Stimulated activated CD8-positive, alpha-beta memory T cell treated with anti-CD3 and anti-CD28 coated beads, Interleukin-12 subunit alpha, Interleukin-12 subunit beta, amount 100 ng/mL, for 1 hour (primary cell): ENCODE measurements at places on chromosomes 3 and 15.

DNA sequence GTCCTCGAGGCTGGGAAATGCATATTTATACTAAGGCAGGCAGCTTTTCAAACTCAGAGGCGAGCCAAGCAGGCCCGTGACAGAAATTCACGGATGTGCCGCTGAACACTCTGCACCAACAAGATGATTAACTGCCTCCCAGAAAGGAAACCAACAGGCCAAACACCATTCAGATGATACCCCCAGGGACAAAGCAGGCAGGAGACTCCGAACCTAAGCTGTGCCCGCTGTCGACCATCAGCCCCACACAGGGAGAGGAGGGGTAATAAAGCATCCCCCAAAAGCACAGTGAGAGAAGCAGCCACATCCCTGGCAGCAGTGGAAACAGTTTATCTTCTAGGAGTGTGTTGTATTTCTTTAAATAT lies 31.8 kb downstream of the ADAMTS17 start:
- DNase-seq: no peak

GRCh38 chr3:140085001-140085400 lies 150.0 kb downstream of the CLSTN2 start:
- no peak for DNase-seq

GRCh38 chr3:40317061-40317855 lies 7.8 kb downstream of the EIF1B start:
- DNase-seq: peak; percentile 22

- DNase-seq: no peak
Observed at GRCh38 chr3:129608087-129608935, 1.8 kb upstream of the PLXND1 start.

DNA sequence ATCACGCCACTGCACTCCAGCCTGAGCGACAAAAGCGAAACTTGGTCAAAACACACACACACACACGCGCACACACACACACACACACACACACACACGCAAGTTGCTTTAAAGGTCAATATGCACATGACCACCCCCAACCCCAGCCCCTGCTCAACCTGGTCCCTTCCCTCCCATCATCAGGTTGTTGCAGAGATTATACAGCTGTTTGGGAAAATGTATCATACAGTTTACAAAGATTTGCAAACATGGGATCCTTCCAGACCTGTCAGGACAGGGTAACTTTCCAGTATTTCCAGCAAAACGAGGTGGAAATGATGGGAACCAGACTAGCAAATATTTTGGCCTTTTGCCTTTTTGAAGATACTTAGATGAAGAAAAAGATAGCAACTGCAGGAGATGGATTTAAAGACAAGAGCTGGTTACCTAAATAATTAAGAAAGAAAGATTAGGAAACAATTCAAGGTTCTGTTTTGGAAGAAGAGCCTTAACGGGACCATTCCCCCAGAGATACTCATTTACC lies 80.2 kb downstream of the TNIK start:
- DNase-seq: no peak

DNA sequence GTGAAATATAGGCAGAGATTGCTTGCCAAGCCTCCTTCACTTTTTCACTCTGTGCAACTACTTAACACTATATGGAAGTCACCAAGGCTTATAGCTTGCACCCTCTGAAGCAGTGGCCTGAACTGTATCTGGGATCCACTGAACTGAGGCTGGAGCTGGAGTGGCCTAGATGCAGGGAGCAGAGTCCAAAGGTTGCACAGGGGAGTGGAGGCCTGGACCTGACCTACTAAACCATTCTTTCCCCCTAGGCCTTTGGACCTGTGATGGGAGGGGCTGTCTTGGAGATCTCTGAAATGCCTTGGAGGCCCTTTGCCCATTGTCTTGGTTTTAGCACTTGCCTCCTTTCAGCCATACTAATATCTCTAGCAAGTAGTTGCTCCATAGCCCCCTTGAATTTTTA lies 57.5 kb downstream of the P2RY1 start:
- DNase-seq: no peak

DNA sequence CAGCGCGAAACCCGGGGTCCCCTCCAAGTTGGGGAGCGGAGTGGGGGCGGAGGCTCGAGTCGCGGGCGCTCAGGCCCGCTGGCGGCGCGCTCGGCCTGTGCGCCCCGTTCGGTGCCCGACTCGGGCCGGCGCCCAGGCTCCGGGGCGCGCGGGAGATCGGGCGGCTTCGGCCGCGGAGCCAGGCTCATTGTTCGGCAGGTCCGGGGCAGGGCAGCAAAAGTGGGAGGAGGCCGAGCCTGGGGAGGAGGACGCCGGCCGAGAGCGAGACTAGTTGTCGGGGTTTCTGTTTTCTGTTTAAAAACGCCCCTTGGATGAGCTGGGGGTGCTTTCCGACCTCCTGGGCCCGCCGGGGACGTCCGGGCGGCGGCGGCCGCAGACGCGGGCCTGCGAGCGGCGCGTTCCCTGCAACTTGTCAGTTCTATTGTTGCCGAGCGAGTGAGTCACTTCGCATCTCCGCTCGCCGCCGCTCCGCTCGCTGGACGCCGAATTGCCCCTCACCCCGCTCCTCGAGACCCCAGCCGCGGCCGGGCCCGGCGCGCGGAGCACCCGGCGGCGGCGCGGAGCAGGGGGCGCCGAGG lies 676 bp downstream of the TCF12 start:
- peak; percentile 36 for DNase-seq

GRCh38 chr3:88150371-88150770 lies 612 bp downstream of the C3orf38 start:
- no peak for DNase-seq

- no peak for DNase-seq
Observed at GRCh38 chr3:107264888-107265287, 112.4 kb upstream of the CCDC54 start.

GRCh38 chr15:99106417-99107220 lies 1.7 kb downstream of the SYNM start:
- no peak for DNase-seq

DNA sequence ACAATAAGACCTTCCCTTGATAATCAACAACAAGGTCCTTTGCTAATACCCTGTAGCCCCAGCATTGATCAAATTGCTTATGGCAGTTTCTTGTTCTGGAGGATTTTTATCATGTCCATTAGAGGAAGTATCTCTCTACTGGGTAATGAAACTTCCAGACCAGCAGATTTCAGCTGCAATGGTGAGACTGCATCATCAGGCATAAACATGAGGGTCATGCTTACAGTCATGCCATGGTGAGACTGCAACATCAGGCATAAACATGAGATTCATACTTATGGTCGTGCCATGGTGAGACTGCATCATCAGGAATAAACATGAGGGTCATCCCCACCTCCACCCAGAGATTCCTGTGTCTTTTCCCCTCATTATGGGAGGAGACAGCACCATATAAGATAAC lies 129.0 kb upstream of the LIPC start:
- DNase-seq: no peak

DNA sequence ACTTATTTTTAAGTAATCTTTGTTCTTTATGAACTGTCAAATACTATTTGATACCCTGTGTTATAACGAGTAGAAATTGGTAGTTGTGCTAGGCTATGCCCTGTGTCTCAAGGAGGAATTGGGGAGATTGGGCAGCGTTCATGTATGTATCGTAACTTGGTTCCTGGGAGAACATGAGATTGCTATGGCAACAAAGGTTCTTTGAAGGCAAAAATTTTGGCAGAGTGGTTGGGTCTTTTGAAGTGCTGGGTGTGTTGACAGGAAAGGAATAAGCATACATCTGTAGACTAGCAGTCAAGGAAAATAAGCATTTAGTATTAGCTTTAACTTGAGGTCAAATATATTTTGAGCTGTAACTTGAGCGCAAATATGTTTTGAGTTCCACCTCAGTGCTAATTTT lies 45.3 kb downstream of the TCF12 start:
- DNase-seq: no peak

DNA sequence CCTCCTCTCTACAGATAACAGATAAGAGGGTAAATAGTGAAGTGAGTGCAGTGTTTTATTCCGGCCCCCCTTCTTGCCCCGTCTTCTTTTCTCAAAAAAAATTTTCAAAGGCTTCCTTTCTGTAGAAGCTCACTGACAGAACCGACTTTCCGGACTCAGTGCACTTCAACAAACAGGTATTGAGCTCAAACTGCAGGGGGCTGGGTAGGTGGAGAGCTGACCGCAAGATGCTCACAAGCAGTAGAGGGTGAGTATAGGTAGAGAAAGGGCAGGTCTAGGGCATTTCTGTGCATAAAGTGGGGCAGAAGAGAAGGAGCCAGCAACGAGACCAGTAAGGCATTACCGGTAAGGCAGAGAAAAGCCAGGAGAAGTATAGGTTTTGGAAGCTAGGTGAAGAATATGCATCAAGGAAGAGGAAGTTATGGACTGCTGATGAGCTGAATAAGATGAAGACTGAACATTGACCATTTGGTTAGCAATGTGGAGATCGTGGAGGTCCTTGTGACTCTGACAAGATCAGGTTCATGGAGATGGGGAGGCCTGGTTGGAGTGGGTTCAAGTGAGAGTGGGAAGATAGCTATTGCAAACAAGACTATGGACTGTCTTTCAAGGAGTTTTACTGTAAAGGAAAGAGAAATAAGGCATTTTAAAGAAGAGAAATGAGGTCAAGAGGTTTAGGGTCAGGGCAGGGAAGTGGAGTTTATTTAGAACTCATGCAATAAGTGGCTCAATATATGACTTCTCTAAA lies 97.4 kb downstream of the ST6GAL1 start:
- peak; percentile 52 for DNase-seq

DNA sequence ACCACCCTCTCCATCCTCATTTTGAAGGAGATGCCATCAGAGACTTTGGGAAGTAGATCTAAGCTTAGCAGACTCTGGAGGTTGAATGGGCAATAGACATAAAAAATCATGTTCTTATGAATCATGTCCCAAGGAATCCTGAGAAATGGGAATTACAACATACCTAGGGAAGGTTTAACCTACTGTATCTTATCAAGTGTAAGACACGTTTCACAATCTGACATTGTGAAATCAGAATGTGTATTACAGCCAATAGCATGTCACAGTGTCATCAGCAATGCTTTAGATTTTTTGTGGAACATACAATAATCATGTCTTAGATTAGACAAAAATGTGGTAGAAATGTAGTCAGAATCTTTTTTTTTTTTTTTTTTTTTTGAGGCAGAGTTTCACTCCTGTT lies 332.4 kb upstream of the TLE3 start:
- DNase-seq: no peak

- no peak for DNase-seq
Observed at GRCh38 chr3:191139736-191140135, 59.3 kb upstream of the OSTN start.

DNA sequence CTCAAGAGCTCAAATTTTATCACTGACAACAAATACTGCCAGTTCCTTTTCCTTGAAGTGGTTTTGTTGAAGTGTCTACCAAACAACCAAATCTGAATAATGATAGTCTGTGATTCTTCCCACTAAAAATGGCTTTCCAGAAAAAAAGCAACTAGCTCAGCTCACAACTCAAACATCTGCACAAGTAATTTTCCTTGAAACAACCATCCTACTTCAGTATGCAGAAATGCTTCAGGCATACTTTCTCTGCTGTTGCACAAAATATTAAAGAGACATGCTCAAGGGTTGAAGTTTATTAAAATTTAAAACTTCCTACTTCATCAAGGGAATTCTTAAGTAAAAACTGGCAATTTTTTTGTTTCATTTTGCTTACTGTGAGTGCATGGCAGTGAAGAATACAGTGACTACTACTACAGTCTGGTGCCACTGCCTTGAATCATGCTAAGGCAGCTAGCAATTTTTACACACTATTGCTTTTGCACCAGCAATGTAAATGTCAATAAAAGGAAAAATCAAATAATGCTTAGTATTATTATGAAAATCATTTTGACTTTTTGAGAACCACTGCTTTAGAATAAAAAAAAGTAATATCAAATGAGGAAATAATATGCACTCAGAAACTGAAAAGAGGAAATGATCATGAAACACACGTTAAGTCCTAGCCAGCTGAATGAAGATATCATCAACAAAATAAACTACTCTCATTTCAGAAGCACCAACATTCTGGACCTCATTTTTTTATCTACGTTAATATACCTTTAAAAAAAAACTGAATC lies 33.6 kb downstream of the VPS13C start:
- no peak for DNase-seq

DNA sequence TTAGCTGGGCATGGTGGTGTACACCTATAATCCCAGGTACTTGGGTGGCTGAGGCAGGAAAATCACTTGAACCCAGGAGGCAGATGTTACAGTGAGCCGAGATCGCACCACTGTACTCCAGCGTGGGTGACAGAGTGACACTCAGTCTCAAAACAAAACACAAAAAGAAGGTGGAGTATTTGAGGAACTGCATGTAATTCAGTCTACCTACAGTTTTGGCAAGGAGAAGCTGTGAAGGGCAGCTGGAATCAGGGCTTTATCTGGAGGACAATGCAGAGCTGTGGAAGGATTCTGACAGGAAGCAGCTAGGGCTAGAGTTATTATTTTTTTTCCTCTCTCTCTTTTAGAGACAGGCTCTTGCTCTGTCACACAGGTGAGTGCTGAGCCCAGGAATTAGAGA lies 6.8 kb downstream of the H1-8 start:
- no peak for DNase-seq

GRCh38 chr3:8767667-8768363 lies 1.6 kb downstream of the OXTR start:
- no peak for DNase-seq

- DNase-seq: no peak
Observed at GRCh38 chr3:10108091-10108490, at the start of gene FANCD2OS. TSS of gene FANCD2OS (minus strand) at chr3:10108255. CDS start at chr3:10104774, 3,481 bp downstream.

DNA sequence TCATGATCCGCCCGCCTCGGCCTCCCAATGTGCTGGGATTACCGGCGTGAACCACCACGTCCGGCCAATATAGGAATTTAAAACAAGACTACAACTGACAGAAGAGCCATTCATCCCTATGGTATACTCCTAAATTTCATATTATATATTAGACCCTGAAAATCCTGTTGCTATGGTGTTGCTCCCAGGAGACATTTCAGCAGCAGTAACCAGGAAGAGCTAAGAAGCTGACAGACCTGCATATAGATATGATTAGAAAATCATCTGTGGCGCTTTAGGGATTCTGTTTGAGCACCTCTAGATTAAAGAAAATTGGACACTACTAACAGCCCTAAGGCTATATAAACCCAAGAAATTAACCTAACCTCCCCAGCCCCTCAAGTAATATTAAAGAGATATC lies 38.8 kb downstream of the TBL1XR1 start:
- no peak for DNase-seq

- DNase-seq: no peak
Observed at GRCh38 chr3:171525437-171525836, 65.2 kb upstream of the TNIK start.

DNA sequence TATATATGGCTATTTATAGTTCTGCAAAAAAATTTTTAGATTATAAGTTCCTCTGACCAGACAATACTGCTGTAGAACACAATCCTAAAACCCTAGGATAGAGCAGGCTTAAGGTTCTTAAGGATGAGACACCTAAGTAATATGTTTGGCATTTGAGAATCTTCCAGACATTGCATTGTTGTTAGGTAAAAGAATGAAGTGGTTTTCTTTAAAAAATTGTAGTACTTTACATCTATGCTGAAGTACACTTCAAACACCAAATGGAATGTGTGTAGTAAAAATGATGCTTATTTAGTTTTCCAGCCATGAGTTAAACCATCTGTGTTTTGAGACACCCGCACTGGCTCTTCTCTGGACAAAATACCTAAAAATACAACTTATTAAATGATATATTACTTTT lies 857.7 kb downstream of the OTOL1 start:
- DNase-seq: no peak
